ENCODE measurements at places on chromosomes 5 and 9. TPM values are rescaled to one million over a fixed set of nuclear protein-coding genes. Genes with fewer than 3 reads are reported as not detected.

GRCh38 chr5:148989567-148989966 is 73.3 kb downstream of the SH3TC2 start:
- DNase-seq: no peak

GRCh38 chr5:154039458-154039829 is 677 bp downstream of the MFAP3 start:
- no peak for DNase-seq

DNA sequence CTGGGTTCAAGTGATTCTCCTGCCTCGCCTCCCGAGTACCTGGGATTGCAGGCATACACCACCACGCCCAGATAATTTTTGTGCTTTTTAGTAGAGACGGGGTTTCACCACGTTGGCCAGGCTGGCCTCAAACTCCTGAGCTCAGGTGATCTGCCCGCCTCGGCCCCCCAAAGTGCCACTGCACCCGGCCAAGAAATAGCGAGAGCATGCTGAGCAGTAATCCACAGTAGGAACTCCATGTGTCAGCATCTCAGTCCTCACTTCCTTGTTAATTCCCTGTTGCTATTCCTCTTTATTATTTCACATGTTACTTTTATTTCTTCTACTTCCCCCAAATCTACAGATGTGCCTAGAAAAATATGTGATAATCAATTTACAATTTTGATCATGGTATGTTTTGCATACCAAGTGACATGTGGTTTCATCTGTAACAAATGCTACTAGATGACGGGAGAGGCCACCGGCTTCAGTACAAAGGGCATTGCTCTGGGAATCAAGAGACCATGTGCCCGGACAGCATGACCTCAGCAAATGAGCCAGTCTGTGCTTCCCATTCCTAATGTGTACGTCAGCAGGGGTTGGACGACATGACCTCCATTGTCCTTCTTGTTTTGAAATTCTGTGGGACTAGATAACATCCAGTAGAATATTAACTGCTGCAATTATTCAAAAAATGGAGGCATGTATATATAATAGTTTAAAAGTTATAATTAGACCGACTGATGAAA is 61.6 kb downstream of the FNBP1 start:
- DNase-seq: no peak

GRCh38 chr5:146474065-146474464 is 26.9 kb downstream of the TCERG1 start:
- DNase-seq: no peak

DNA sequence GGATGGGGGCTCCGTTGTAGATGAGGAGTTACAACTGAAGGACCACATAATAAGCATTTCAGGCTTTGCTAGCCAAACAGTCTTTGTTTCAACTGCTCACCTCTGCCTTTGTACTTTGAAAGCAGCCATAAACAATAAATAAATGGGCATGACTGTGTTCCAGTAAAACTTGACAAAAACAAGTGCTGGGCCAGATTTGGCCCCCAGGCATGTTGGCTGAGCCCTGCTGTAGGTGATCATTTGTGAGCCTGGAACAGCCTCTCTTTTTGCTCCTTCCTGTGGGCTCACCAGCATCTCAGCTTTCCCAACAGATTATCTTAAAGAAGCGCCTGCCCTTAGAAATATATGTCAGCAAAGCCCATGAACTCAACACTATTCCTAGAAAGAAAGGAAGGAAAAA is 149.4 kb downstream of the GOLPH3 start:
- DNase-seq: no peak

DNA sequence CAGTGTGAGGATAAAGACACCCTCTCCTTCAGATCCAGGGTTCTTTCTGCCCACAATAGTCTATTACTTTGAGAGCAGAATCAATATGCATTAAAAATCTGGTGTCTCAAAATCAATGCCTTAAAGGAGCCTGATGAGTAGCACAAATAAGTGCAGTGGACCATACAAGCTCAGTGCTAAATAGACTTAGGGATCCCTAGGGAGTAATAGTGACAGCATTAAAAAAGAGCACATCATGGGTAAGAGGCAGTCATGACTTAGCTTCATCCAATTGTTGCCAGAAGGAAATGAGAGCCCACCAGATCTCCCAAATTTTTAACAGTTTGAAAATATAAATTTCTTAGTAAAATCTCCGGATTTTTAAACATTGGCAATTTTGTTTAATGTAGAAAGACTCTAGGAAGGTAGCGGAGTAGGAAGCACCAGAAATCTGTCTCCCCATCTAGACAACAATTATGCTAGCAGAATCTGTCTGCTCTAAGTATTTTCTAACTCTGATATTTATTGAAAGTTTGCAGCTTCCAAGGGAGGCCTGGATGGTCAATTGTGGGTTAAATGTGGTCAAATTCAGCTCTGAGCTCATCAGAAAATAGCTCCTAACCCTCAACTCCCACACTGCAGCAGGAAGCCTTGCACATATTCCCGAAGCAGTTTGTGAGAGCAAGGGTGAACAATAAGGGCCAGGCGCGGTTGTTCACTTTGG is 443.9 kb downstream of the TLE1 start:
- DNase-seq: no peak

DNA sequence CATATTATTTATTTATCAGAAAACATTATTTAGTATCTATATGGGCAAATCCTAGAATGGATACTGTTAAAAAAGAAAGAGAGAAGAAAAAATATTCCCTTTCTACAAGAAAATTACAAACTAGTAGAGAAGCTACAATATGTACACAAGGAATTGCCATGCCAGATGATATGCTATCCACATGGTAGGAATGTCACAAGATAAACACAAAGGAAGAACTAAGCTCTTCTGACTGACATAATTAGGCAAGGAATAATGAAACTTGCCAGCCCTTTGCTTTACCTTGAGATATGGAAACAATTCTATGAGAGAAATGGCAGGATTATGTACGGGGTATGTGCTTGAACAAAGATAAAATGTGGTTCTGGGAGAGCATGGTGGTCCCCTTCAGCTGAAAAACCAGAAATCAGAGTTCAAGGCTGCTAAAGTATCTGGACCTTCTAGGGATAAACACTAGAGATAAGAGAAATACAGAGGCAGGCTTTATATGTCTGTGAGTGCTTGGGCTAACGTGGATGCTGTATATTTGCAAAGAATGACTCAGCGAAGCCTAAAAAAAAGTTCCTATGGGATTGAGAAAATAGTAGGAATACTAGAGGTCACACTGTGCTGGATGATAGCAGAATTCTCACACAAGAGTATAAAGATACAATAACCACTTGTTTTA is 451.6 kb downstream of the TLE1 start:
- DNase-seq: no peak

DNA sequence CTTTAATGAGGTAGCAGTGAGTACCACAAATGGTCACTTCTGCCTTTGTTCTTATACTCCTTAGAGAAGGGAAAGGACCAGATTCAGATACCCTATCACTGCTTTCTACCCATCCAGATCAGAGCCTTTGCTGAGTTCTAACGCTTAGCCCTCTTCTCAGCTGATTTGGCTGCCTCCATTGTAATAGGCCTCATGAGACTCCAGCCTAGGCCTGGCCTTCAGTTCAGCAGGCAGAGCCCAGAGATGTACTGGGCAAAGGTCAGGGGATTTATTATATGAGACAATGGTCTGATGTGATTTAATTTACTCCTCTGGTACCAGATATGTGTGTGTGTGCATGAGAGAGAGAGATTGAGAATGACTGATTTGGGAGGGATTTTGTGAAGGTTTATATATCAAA is 124.7 kb downstream of the GHR start:
- no peak for DNase-seq

Gene SLC34A3
- polyA plus RNA-seq: 0.03 TPM

Gene SCAI
- 1.4 TPM for polyA plus RNA-seq

Gene ANKRD31
- 0.06 TPM for polyA plus RNA-seq

Gene COX7C
- polyA plus RNA-seq: 1,009 TPM

Gene SHISAL2B
- polyA plus RNA-seq: not detected
